ENCODE measurements at places on chromosomes 16 and 17.

GRCh38 chr17:34318474-34318873, 761 bp upstream of the CCL8 start:
- DNase-seq: no peak

DNA sequence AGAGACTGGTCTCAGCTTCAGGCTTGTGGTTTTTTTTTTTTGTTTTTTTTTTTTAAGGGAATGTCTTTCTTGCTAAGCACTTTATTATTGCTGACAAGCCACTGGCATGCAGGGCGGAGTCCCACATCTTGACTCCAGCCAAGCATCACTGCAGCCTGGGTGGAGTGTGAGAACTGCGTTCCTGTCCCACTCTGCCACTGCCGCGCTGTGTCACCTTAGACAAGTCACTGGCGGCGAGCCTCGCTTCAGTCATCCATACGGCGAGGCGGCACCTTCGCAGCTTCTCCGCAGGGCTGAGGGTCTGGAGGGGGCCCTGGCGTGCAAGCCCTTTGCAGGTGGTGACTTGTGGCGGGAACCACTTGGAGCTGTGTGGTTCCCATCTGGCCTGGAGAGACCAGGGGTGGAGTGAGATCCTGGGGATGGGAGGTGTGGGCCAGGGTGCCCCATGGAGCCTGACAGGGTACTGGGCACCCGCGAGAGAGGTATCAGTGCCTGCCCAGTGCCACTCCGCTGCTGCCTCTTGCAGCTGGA, 99.1 kb upstream of the CIBAR2 start:
- no peak for DNase-seq

DNA sequence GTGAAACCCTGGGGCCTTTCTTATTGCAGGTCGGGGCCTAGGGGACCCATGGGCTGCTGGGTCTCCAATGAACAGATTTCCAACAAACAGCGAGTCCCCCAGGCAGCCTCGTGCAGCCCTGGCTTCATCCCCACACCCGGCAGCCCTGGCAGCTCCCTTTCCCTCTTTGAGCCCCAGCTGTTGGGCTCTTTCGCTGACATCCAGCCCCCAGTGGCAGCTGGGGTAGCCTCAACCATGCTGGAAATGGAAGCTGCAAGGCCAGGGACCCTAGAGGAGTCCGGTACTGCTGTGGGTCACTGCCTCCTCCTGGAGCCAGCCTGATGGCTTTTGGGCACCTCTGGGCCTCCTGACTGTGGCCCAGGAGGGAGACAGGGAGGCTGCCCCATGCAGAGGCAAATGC, 5.9 kb downstream of the RPUSD1 start:
- DNase-seq: no peak

- DNase-seq: no peak
Observed at GRCh38 chr17:43663383-43663782, 1.7 kb upstream of the MEOX1 start.

DNA sequence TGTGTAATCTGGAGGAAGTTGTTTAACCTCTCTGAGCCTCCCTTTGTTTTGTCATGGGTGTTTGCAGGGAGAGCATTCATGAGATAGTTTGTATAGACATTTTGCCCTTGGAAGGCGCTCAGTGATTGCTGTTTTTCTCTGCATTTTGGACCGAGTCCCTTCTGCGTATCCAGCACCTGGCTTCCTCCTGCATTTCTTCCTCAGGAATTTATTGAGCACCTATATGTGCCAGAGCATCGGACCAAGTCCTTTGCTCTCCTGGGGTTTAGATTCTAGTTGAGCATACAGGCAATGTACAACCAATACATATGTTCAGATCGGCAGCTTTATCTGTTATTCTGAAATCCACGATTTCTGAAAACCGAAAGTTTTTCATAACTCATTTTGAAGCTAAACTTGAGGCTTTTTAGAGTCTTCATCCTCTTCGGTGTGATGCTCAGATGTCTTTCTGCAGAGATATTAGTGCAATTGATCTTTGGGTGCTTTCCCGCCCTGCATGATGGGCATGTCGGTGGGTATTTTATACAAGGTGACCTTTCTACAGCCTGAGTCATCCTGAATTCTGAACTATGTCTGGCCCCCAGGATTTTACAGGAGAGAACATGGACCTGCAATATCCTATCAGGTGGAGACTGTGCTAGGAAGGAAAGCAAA, 4.1 kb downstream of the IL4R start:
- no peak for DNase-seq

DNA sequence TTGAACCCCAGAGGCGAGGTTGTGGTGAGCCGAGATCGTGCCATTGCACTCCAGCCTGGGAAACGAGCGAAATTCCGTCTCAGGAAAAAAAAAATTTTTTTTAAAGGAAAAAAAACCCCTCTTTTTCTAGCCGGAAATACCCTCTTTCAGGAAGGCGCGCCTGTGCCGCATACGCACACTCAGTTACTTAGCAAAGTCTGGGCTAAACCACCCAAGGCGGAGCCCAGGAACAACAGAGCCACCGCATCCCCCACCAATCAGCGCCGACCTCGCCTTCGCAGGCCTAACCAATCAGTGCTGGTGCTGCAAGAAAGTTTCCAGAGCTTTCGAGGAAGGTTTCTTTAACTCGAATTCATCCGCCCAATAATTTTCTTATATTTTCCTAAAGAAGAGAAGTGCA, 510.4 kb downstream of the KCNJ18 start:
- DNase-seq: no peak

- no peak for DNase-seq
Observed at GRCh38 chr17:48246612-48247011, 139.0 kb downstream of the SNX11 start.

DNA sequence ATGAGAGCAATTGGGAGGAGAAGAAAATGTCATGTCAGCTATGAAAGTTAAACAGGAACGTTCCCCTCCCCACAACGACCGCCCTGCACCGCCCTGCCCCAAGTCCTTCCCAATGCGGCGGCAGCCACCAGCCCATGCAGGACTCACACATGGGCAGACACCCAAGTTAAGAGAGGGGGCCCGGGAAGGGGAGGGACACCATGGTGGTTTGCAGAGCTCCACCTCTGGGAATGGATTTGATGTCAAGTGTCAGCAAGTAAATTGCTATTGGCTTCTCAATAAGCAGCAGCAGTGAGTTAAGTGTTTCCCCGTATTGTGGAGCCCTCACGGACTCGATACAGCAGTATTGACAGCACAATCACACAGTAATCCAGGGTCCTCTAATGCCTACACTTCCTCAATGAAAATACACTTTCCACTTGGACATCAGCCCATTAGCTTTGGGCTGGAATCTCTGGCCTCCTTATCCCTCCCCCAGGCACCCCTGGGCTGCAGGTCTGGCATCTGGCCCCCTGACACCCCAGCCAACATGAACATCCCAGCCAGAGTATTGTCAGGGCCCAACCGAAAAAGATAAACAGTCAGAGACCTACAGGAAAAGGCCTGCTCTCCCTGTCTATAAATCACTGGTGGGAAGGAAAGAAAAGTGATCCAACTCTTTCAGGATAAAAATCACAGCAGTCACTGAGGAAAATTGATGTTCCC, 22.6 kb downstream of the ZFHX3 start:
- DNase-seq: no peak

DNA sequence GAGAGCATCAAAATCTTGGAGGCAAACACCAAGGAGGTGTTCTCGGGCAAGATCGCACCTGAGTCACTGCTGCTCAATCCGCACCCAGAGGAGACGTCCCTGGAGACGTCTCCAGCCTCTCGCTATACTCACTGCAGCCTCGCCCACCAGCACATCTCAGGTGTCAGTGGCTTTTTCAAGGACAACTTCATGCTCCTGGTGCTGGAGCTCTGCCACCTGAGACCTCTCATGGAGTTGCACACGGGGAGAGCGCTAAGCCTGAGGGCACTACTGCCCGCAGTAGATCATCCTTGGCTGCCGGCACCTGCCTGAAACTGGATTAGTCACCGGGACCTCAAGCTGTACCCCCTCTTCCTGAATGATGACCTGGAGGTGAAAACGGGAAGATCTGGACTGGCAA, 2.6 kb upstream of the MBTPS1 start:
- no peak for DNase-seq

GRCh38 chr16:62177351-62178203, 141.3 kb upstream of the CDH8 start:
- no peak for DNase-seq

- no peak for DNase-seq
Observed at GRCh38 chr16:9402293-9402860, 310.9 kb downstream of the HAPSTR1 start.

- DNase-seq: peak; percentile 40
Observed at GRCh38 chr16:89442990-89443726, 47.2 kb downstream of the ANKRD11 start.

DNA sequence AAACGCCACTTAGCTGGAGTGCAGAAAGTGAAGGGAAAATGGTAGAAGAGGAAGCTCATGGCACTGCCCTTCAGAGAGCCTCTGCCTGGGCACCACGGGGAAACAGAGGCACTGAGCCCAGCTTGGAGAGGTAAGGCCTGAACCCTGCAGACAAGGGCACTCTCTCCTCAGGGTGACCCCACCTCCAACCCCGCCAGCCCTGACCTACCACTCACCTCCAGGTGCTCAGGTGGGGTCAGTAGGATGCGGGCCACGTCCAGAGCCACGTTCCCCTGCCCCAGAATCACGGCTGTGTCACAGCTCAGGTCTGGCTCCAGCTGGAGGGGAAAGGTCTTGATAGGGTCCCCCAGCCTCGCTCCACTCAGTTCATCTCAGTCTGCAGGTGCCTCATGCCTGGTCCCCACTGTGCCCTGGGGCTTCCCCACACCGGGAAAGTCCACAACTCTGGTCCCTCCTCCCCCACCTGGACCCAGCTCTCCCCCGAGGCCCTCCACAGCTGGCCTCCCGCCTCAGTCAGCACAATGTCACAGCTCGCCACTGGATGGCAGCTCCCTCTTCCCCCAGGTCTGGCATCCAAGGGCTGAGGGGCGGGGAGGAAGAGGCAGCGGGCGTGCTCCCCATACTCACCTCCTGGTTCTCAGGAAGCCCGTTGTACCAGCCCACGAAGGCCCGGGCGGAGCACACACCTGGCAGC, 6.0 kb upstream of the GRIN2C start:
- no peak for DNase-seq

DNA sequence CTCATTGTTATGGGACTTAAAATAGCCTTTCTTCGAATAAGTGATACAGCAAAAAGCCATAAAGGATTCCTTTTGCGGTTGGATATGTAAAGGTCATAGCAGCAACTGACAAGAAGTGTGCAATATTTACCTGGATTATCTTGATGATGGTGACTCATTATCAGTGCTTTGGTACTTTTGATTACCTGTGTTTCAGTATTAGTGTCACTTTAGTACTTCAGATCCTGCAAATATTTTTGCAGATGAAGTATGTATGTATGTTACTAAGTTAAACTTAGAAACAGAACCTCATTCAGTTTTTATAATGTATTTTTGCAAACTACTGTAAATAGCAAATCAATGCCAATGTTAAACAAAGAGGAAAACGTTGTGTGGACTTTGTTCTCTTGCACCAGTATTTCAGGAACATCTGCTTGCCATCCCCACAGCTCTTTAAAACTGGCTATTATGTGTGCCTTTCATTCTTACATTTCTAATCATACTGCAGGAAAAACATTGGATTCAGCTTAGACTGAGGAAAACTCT, 10.5 kb downstream of the CNEP1R1 start:
- DNase-seq: no peak

- no peak for DNase-seq
Observed at GRCh38 chr17:58279016-58279711, 1.6 kb downstream of the MPO start.

GRCh38 chr16:66746682-66747081, 4.7 kb downstream of the DYNC1LI2 start:
- no peak for DNase-seq

DNA sequence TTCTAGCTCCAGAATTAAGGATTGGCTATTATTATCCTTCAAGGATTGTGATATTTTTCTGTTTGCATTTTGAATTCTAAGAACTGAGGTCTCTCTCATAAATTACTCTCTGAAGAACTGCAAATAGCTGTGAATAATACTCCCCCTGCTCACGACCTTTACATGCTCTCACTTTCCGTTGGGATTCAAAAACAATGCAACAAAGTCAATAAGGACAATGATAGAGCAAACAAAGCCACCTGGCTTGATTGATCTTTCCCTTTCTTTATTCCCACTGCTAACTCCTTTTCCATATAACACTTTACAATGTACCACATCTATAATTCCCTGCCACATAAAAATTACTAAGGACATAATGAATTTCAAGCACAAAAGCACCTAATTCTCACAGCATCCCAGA, 523.0 kb upstream of the CA10 start:
- no peak for DNase-seq

DNA sequence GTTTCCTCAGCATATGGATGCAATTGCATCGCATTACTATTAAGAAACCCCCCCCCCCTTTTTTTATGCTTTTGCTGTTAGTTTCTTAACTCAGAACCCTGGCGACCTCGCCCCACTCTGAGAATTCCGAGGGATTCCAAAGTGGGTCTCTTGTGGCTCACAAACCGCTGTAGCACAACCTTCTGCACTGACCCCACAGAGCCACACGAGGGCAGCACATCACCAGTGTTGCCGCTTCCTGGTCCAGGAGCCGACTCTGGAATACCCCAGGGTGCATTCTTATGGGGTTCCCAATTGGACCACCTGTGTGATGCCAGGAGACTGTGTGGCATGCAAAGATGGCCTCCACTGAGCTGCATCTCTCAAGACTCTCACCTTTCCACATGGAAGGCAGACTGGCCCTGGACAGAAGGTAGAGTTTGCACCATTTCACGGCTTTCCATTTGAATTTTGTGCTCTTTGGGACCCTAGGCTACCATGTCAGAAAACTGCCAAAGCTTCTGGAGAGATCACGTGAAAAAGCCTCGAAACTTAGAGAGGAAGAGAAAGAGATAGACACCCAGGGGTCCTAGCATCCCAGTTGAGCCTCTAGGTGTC, 432.7 kb upstream of the ASIC2 start:
- no peak for DNase-seq

DNA sequence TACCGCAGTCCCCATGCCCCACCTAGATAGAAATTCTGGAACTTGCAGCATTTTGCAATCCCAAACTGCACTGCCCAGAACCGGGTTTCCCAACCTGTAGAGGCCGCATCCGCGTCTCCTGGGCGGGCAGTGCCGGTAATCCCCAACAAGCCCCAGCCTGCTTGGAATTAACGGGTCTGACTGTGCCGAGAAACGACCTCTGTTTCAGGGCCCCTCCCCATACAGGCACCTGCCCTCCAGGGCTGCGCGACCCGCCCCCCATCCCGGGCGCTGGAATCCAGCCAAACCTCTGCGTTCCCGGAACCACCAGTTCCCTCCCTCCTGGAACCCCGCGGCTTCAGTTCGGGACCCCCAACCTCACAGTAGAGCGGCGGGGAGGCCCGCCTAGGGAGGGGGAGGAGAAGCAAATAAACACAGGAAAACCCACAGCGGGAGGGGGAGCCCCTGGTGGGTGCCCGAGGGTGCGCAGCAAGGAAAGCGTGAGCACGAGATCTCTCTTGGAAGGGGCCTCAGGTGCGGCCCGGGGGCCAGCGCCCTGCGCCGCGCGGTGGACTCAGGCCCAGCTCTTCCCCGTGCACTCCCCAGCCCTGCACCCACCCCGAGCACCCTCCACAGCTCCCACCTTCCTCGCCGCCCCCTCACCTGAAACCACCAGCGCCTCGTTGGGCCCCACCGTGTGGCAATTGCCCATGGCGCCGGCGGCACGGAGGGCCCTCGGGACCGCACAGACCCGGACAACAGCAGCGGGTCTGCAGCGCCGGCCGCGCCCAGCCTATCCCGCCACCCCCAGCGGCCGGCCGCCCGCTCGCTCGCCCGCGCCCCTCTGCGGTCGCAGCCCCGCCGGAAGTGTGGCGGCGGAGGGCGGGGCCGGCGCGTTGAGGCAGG, at the start of gene FLOT2:
FLOT2 (minus strand) TSS at position 850 of the 885 bp plus-strand sequence; CDS start at position 691, 159 bp downstream.
- DNase-seq: no peak
